Dermis blood vessel endothelial cell (primary cell): ENCODE measurements at places on chromosomes 4 and X.

- no peak for DNase-seq
Observed at GRCh38 chrX:39936886-39937770, 160.6 kb downstream of the BCOR start.

- DNase-seq: no peak
Observed at GRCh38 chrX:70255452-70255851, 4.6 kb downstream of the P2RY4 start.

DNA sequence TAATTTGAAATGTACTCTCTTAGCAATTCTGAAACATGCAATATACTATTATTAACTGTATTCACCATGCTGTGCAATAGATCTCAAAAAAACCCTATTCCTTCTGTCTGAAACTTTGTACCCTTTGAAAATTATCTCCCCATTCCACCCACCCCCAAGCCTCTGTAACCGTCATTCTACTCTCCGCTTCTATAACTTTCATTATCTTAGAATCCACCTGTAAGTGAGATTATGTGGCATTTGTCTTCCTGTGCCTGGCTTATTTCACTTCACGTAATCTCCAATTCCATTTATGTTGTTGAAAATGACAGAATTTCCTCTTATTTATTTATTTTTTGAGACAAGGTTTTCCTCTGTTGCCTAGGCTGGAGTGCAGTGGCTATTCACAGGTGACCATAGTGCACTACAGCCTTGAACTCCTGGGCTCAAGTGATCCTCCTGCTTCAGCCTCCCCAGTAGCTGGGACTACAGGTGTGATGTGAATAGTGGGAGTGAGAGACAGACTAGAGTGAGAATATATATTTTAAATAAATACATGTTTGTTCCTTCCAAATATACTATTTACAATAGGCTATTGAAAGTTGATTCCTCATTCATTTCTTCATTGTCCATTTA, 30.5 kb downstream of the VSIG4 start:
- no peak for DNase-seq

DNA sequence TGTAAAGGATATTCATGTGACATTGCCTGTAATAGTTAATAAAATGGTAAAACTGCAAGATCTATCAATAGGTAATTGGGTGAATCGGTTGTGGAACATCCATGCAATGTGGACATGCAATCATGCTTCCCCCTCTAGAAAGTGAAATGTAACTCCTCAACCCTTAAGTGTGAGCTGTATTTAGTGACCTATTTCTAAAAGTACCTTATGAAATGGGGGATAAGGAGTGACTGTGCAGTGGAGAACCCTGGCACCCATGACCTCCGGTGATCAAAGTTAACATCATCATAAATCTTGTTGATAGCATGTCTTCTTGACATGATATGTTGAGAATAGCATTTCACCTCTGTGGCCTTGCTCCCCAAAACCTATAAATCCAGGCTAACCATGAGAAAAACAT, 53.6 kb upstream of the PPARGC1A start:
- DNase-seq: no peak

- peak; percentile 31 for DNase-seq
Observed at GRCh38 chr4:173415885-173416653, 17.2 kb upstream of the SCRG1 start.

DNA sequence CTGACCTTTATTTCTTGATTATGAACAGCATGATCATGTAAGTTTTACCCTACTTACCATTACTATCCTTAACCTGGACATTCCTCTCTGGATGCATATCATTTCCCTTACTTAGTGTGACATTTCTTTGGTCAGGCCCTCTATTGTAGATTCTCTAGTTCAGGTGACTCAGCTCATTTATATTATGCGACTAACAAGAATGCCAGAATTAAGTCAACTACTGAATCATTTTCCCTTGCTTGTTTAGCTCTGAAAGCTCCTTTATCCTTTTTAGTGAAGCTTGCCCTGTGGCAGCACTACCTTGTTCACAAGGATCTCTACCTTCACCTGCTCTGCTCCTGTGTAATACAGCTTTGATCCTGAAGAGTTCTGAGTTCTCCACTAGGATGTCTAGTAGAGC, 15.1 kb upstream of the UGT2B17 start:
- no peak for DNase-seq

GRCh38 chr4:121951521-121952110, at the start of gene TRPC3:
TSS of gene TRPC3 (minus strand) at chr4:121952060. CDS start at chr4:121951680, 380 bp downstream.
- DNase-seq: peak; percentile 18

GRCh38 chrX:19893727-19894126, 6.3 kb upstream of the SH3KBP1 start:
- peak; percentile 20 for DNase-seq

GRCh38 chrX:132576939-132577338, 88.1 kb upstream of the MBNL3 start:
- no peak for DNase-seq

DNA sequence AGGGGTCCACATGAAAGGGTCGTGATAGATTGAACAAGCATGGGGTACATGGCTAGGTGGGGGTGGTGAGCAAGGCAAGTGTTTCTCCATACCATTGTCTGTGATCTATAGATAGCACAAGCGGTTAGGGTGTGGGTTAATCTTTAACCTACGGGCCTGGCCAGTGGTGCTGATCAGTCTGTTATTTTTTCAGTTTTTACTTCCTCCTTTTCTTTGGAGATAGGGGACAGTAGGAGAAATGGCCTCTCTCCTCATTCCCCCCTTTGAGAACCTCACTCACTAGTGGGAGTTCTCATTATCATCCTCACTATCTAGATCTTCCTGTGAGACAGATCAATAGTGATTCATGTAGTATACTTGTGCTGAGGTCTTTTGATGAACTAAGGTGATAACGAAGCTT, 16.2 kb upstream of the GPKOW start:
- DNase-seq: no peak

GRCh38 chr4:104901961-104902605, 244.6 kb upstream of the TET2 start:
- DNase-seq: no peak

GRCh38 chr4:19623866-19624265, 627.8 kb upstream of the SLIT2 start:
- no peak for DNase-seq

- no peak for DNase-seq
Observed at GRCh38 chr4:80461412-80461811, 125.9 kb downstream of the CFAP299 start.

DNA sequence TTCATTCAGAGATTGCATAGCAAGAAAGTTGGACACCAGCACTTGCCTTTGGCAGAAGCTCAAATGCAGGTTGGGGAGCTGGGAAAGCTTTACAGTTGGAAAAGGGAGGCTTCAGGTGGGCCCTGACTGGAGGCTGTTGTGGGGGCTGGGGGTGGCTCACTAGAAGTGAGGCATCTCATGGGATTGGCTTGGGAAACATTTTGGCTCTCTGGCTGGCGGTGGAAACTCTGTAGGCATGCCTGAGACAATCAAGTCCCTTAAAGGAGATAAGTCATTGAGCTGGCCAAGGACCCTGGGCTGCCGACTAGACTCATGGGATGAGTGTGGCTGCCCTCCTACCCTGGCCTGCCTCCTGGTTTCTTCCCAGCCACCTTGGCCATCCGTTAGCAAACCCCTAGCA, 31.4 kb upstream of the STS start:
- DNase-seq: no peak

- peak; percentile 56 for DNase-seq
Observed at GRCh38 chr4:156771171-156771837, 200.3 kb downstream of the PDGFC start.

DNA sequence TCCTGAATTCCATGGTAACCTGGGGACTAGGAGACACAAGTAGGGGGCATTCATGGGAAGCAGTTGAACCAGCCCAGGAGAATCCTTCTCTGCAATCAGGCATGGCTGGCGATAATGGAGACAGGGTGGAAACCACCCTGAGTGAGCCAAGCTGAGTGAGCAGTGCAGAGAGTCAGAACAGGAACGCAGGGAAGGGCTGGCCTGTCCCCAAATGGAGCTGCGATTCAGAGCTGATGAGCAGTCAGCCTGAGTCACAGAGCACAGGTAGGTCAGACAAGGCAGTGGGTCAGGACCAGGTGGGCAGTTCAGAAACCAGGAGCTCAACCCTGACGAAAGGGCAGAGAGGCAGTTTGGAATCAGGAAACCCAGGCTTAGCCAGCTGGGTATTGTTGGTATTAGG, 129.0 kb downstream of the BTC start:
- DNase-seq: no peak

DNA sequence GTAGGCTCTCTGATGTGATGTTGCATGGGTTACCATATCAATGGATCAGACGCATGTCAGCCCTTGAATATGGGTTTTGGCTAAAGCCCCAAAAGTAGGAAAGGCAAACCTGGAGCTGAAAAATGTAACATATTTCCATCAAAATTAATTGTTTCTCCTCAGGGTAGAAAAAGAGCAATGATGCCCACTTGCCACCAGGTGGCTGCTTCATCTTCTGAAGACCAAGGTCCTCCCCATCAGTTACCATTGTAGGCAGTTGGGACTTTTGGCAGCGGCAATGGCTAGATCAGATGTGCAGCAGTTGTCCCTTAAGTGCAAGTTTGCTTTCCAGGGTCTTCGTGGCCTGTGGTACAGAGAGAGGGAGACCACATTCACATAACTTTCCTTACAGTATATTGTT, 118.2 kb downstream of the NAF1 start:
- DNase-seq: peak; percentile 44

DNA sequence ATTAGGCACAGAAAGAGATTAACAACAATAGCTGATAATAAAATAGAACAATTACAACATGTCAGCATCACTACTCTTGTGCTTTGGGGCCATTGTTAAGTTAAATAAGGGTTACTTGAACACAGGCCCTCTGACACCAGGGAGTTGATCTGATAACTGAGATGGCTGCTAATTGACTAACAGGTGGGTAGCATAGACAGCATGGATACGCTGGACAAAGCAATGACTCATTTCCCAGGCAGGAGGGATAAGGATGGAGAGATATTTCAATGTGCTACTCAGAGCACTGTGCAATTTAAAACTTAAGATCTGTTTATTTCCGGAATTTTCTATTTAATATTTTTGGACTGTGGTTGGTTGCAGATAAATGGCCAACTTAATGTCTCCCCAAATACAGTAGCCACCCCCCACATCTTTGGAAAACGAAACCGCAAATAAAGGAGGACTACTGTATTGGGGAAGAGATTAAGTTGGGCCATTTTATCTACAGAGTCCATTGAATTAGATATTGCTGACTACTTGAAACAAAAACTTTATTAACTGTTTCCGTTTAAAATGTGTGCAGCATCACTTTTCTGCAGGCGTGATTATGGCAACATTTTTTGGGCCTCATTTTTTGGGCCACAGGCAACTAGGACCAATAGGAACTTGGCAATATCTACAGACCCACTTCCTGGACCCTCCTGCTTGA, 200.6 kb upstream of the KLF3 start:
- no peak for DNase-seq

DNA sequence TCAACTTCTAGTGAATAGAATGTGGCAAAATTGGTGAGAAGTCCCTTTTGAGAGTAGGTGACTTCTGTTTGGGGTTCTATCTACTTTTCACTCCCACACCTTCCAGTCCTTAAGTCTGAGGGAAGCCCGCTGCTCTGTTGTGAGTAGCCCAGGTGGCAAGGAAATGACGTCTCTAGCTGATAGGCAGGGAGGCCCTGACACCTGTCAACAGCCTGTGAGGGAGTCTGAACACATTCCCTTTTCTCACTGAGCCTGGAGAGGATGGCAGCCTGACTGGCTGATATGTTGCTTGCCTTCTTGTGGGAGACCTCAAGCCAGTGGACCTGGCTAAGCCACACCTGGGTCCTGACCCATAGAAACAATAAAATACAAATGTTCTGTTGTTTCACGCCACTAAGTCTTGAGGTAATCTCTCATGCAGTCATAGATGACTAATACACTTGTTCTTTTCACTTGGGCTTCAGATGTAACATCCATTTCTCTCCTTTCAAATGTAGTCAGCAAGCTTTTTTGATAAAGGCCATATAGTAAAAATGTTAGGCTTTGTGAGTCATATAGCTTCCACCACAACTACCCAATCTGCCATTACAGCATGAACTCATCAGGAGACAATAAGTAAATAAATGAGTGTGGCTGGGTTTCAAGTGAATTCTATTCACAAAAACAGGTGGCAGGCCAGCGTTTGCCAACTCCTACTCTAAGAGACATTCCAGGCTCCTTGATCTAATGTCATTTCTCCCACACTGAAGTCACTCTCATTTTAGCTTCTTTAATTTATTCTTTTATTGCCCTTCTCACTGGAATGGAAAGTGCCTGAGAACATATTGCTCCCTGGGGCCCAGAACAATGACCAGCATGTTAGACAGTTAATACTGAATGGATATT, 265.1 kb upstream of the MAD2L1 start:
- no peak for DNase-seq

- no peak for DNase-seq
Observed at GRCh38 chr4:122453384-122453995, 3.0 kb downstream of the IL2 start.

DNA sequence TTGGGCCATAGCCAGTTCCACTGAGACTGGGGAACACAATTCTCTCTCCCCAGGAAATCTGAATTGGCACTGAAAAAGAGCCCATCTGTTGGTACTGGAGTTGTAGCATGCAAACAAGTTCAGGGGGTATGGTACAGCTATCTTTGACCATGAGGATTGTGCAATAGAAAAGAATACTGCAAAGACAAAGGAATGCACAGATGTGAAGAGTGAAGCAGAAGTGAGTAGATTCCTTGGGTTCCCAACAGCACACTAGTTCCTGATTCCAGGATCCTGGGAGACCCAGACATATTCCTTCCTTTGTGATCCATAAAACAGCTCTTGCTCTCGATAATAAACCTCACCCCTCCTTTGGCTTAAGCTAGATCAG, 43.3 kb upstream of the CTAG2 start:
- no peak for DNase-seq

DNA sequence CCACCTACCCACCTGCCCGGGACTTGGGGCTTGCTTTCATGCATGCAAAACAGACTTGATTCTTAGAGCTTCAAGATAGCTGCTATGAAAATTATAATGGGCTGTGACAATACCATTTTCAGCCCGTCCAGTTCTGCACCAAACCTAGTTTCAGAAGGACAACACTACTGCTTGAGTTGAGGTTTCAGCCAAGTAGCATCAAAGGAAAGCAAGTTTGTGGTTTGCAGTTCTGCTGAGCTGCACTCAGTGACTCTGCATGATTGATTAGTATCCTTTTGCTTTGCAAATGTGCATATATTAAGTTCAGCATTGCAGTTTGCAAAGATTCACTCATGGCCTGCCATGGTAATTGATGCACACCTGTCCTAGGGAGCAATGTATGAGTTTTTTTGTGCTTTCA, 442.7 kb downstream of the RPA4 start:
- no peak for DNase-seq

DNA sequence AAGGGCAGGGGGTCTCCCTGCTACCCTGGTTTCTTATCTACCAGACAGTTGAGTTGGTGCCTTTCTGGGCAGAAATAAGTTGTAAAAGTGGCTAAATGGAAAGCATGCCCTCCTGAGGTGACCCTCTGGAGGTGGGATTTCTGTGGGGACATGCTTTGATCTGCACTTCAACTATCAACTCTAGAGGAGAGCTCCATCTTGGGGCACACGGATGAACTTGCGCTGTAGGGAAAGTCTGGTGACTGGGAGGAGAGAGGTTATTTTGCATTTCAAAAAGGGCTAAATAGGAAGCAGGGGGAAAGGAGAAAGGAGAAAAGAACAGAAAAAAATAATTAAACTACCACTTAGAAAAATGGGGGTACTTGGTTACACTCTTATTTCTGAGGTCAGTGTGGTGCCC, 12.7 kb upstream of the RHOXF2B start:
- no peak for DNase-seq

GRCh38 chr4:123488916-123489315, 92.3 kb downstream of the SPRY1 start:
- DNase-seq: peak; percentile 45
